NCI-H2081 (cell line): ENCODE measurements at places on chromosomes 13 and 19.

DNA sequence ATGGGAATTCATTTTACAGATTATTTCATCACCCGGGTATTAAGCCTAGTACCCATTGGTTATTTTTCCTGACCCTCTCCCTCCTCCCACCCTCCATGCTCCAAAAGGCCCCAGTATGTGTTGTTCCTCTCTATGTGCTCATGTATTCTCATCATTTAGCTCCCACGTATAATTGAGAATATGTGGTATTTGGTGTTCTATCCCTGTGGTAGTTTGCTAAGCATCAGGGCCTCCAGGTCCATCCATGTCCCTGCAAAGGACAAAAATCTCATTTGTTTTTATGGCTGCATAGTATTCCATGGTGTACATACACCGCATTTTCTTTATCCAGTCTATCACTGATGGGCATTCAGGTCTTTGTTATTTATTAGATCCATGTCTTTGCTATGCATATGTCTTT lies 894.1 kb upstream of the MIR17HG start:
- DNase-seq = no peak

GRCh38 chr13:20782116-20782708 lies 8.5 kb upstream of the EEF1AKMT1 start:
- no peak for DNase-seq

DNA sequence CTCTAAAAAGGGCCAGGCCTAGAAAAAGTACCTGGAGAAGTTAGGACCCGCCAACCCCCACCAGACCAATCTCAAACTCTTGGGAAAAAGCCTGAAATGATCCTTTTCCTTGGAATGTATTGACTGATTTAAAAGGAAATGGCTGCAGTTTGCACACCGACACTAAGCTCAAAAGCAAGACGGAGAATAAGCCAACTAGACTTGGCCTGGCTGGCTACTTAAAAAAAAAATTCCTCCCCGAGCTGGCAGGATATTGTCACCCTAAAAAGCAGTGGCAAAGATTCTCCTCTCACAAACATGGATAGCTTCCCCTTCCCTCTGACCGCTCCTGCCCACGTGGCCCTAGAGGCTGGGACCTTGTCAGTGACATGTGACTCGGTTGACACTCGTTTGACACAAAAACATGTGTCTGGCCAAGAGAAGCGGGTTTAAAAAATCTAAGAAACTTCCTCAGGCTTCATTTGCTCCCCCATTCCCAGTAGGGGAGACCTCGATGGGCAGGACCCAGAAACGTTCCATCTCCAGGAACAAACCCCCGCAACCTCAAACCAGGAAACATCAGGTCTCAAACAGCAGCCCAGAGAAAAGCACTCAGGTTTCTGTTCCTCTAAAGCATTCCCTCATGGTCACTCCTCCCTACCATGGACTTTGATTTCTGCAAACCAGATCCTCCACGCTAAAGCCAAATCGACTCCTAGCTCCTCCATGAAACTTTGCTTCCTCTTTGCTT lies 1.3 kb downstream of the RFX1 start:
- DNase-seq = no peak

- no peak for DNase-seq
Measured at GRCh38 chr13:30560212-30560611, 57.5 kb upstream of the USPL1 start.

GRCh38 chr19:2045501-2046045 lies 5.5 kb downstream of the MKNK2 start:
- DNase-seq = no peak

GRCh38 chr13:25776722-25777121 lies 275.1 kb downstream of the SHISA2 start:
- DNase-seq = no peak

DNA sequence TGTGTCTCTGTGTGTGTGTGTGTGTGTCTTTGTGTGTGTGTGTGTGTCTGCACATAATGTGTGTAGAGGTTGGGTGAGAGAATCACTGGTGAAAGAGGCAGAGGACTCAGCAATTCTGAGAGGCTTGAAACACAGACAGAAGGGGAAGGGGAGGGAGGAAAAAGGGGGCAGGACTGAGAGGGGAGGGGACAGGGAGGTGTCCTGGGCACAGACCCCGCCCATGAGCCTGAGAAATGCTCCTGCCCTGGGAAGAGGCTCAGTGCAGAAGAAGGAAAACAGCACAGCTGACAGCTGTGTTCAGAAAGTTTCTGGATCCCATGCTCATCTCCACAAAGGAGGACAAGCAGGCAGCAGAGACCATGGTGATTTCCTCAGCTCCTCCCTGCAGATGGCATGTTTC lies 59.1 kb upstream of the CEACAM8 start:
- DNase-seq = no peak
